ENCODE measurements at places on chromosomes 2 and 18.

DNA sequence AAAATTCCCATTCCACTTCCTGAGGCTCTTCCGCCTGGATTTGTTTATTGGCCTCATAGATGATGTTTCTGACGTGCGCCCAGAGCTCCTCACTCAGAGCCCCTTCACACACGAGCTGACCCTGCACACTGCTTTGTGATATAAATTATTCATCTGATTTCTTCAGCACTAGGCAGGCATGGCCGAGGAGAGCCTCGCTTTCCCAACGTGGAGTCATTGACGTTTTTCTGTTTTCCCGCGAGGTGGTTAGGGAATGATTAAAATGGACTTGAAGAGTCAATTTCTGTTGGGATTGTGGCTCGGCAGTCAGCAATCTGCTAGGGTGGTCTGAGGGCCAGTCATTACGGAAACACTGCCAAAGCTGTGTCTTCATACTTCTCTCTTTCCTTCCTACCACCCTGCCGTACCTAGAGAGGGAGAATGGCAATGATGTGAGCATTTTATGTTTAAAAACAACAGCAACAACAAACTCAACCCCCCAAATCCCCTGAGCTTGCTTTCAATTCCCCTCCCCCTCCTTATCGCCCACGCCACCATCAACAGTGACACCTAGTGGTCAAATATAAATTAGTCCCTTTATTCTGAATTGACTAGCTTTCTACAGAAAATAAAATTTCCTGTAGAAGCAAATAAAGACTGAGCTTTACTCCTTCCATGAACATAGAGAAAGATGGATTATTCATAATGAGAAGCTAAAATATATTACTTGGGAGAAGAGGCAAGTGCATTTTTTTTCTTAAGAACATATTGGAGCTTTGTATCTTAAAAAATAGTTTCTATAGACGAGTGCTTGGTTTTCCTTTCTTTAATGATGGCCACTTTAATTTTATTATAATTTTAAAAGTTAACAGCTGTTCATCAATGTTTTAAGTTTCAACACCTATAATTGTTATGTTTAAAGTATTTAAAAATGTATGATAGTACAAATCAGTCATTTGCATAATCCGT is 285.1 kb downstream of the MTX2 start:
- peak; percentile 29 for DNase-seq

DNA sequence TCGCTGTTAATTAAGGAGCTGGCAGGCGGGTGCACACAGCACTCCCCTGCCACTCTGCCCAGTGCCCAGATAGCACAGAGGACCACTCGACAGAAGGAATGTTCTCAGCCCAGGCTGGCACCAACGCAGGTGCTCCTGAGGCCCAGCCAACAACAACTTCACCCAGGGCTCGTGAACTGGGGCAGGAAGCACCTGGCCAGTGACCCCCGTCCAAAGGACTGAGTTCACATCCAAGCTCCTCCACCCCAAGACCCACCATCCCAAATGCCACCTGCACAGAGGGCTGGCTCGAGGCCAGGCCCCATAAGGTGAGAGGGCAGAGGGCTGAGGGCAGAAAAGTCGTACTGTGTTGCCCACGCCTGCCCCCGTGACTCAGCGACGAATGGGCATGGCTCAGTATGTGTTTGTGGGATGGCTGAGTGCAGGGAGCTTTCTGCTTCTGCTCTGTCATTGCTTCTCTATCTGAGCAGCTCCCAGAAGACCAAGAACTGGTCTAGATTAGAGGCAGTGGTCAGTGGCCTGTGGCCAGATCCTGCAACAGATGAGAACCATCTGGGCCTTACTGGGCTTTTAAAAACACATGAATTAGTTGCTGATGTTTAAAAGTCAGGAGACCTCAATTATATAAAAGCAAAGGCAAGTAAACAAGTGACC is 68.4 kb downstream of the POLR1A start:
- DNase-seq, result no peak

GRCh38 chr2:225456619-225457260 is 57.2 kb downstream of the NYAP2 start:
- no peak for DNase-seq

- peak; percentile 47 for DNase-seq
These were observed 99.5 kb downstream of the RBMS1 start for GRCh38 chr2:160394153-160394552.

GRCh38 chr18:45739268-45739667 is 15.3 kb downstream of the SLC14A1 start:
- DNase-seq, result no peak

DNA sequence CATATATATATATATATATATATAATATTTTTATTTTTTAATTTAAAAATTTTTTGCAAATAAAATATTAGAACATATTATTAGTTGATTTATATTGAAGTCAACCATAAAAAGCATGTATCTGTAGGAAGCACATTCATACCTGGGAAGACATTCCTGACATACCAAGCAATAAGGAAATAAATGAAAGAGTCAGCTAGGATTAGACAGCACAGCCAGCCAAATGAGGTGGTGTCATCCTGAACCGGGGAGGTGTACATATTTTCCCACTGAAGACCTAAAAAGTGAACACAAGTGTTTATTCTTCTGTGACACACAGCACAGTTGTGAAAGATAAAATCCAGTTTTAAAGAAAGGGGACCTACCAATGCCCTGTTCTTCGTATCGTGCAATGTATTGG is 149.2 kb downstream of the ABCA12 start:
- DNase-seq, result no peak

Data from GM18507 (cell line).